ENCODE measurements at places on chromosomes 11 and 22.

- no peak for DNase-seq
These were observed 96.7 kb upstream of the CD44 start for GRCh38 chr11:35042224-35042623.

DNA sequence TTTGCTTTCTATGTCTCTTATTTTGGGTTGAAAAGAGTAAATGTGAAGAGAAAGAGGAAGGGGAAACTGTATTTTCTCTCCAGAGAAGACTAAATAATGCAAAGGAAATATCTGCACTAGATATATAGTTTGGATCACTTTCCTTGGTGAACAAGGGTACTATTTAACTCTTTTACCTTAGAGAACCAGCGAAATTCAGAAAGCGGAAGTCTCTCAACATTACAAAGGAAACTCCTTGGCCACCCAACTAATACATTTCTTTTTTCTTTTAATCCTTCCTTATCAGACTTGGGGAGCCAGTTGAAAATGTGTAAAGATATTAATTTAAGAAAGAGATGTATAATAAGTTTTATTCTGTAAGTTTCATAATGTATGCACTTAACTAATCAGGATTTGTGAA lies 64.2 kb downstream of the SESN3 start:
- DNase-seq: no peak

- DNase-seq: no peak
These were observed 93.9 kb downstream of the YAP1 start for GRCh38 chr11:102204174-102204573.

GRCh38 chr11:126853732-126854131 lies 146.8 kb downstream of the KIRREL3 start:
- DNase-seq: no peak

GRCh38 chr11:2883640-2883978 lies 2.0 kb downstream of the CDKN1C start:
- DNase-seq: no peak

Data from hematopoietic multipotent progenitor cell treated with erythropoietin and hydrocortisone succinate and interleukin-3 and kit ligand, for 8 days (in vitro differentiated cells).